ENCODE measurements at places on chromosomes 16 and 17.
A peak's percentile ranks its signal among the peaks of the same experiment; 100 is the strongest.

GRCh38 chr17:19727501-19728078 is 11.2 kb upstream of the SLC47A2 start:
- peak; percentile 94 for DNase-seq

- DNase-seq = peak; percentile 44
These were observed 80.8 kb downstream of the GAS7 start for GRCh38 chr17:10117581-10118001.

GRCh38 chr16:86546638-86547013 is 8.4 kb downstream of the MTHFSD start:
- no peak for DNase-seq

GRCh38 chr17:39405436-39405835 is 4.0 kb upstream of the FBXL20 start:
- DNase-seq = no peak

DNA sequence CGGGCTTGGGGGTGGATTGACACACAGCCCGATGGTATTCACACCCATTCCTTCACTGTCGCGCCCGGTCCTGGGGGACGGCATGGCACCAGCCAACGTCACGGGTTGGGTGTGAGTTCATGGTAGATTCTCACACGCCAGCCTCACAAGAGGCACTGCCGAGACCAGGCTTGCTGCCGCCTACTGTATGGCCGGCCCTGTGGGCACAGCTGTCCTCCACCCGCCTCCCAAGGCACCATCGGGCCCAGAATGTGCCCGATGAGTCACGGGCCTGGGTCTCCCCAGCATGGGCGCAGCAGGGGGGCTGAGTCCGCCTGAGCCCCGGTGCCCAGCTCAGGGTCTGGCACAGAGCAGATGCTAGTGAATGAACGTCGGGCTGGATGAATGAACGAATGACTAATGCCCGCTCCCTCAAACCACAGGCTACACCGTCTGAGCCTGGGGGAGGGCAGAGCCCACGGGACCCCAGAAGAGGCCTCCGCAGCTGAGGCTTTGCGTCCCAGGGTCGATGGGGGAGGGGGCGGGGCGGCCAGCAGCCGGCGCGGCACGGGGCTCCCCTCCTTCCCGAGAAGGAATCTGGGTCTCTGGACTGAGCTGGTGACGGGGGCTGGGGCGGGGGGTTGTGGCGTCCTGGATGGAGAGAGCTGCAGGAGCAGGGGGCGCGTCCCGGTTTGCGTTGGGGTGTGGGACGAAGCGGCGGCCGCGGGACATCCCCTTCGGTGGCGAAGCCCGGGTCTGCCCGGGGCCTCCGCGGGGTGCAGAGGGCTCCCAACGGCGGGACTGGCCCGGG is 829 bp downstream of the PITPNM3 start:
- DNase-seq = peak; percentile 30

- no peak for DNase-seq
These were observed 24.7 kb upstream of the TBX4 start for GRCh38 chr17:61427567-61427966.

- no peak for DNase-seq
These were observed 3.3 kb downstream of the TELO2 start for GRCh38 chr16:1496464-1496863.

- DNase-seq = no peak
These were observed 380.3 kb upstream of the MAF start for GRCh38 chr16:79980650-79981521.

DNA sequence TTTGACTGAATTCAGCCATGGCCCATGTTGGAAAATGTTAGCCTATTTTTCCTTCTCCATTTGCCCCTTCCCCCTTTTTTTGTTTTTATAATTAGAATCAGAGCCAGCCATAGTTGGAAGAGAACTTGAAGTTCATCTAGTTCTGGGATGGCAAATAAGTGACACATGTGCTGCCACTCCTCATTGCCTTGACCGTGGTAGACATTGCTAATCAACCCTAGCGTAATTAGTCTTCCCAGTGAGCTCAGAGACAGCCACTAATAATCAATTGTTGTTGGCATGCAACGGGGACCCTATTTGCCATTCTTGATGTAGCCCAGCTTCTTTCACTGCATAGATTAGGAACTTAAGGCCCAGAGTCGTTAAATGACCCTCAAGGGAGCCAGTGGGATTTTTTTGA is 16.6 kb downstream of the CMIP start:
- DNase-seq = no peak

- no peak for DNase-seq
These were observed 10.0 kb downstream of the HAGH start for GRCh38 chr16:1816396-1817275.

- DNase-seq = no peak
These were observed 56.3 kb upstream of the TNRC6A start for GRCh38 chr16:24673155-24673554.

DNA sequence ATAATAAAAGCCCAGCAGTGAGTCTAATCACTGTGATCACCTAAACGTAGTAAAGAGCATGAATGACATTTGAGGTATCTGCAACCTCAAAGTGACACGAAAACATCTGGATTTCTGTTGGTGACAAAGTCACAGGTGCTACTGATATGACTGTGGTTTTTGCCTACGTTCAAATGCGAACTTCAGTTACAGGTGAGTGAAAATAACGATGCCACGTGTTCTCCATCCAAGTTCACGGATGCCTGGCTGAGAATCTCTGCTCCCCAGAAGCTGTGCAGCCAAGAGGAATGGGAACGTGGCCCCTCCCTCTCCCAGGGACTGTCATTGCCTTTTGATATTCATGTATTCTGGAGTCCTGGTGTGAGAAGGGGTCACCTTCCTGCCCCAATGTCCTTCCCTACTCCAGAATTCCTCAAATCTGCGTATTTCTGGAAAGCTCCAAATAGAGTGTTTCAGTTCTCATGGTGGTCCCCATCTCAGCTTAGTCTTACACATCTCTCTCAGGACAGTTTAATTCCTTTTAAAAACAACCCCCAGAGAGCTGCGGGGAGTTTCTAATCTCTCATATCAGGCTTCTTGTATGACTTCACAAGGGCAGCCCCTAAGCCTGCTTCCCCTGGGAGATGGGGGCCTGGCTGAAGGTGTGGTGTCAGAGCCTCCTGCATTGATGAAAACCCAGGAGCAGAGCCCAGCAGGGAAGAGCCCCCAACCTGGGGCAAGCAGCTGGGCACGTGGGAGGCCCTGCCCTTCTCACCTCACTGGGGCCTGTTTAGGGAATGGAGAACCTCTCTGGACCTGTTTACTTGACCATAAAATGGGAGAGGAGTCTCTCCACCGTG is 25.8 kb downstream of the PIK3R5 start:
- no peak for DNase-seq

DNA sequence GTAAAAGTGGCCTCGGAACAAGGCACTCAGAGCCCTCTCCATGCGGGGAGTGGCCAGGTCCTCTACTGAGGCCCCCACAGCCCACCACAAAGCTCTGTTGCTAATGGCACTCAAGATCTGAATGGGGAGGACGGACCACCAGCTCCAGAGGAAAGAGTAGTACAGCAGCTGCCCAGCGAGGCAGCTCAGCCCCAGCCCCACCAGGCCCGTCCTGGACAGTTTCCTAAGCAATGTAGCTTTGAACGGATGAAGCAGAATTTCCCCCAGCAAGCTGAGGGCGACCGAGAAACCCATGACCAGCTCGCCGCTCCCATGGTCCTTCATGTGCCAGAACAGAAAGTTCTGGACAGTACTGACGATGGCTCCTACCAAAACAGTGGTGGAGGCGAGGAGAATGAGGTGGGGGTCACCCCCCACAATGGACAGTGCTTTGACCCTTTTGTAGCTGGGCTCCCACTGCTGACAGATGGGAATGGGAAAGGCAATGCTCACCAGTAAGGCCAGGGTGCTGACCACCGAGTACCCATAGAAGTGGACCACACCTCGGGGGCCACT is 1.5 kb downstream of the MFSD6L start:
- no peak for DNase-seq

DNA sequence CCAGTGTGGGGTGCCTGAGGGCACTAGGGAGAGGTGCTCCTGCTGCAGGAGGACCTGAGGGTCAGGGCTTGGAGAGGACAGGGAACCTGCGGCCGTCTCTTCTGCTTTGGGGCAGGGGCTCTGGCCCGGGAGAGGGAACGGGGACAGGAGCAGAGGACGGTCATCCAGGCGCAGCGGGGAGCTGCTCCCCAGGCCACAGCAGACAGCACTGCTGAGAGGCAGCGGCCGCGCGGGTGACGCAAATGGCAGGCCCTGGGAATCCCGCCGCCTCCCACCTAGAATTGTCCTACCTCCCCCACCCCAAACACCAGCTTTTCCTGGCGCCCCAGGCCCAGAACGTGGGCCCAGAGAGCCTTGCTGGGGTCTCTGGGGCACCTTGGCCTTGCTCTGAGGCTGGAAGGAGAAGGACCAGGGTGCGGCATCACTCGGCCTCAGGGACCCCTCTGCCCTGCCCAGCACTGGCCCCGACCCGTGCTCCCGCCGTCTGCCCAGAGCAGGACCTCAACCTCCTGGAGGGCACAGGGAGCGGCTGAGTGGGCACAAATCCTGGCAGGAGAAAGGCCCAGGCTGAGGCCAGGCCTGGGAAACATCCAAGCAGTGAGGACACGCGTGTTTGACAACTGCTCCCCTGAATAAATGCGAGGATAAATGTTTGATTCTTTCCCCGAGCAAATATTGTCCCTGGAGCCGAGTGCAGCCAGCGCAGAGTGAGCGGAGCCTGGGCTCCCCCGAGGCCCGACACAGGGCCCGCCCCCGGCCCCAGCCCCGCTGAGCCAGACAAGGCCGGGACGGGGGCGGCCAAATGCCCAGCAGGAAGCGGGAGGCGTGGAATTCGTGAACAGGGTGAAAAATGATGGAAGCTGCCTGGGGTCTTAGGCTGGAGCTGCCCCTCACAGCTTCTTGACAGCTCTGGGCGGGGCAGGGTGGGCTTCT is 8.5 kb downstream of the SSTR5 start:
- no peak for DNase-seq

DNA sequence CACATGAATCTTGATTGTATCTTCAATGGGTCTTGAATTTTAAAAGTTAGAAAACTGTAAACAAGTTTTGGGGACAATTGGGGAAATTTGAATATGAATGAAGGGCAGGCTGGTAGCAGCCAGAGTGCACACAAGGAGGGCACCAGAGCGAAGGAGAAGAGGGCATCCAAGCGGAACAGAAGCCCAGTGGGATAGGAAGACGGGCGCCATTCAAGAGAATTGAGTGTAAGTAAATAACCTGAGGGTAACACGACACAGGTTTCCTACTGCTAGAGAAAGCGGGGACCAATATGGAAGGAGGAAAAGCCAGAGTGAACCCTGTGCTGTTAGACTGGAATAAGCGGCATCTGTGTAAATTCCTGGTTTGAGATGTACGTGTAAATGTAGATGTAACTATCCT is 115.1 kb upstream of the CCL2 start:
- no peak for DNase-seq

DNA sequence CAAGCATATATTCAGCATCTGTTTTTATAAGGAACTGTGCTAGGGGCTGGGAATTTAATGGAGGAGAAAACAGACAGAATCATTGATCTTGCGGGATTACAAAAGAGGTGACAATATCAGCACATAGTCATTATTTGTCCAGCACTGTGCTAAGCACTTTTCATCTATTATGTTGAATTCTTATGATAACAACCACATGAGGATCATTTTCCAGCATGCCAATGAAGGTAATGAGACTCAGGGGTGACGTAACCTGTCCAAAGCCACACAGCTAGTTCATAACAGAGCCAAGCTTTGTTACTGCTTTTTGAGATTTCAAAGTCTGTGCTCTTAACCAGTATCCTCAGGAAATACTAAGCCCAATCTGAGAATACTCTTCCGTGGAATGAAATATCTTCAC is 503.3 kb downstream of the CDH13 start:
- DNase-seq = no peak

- DNase-seq = no peak
These were observed 47.9 kb downstream of the FOXL1 start for GRCh38 chr16:86626284-86626683.

DNA sequence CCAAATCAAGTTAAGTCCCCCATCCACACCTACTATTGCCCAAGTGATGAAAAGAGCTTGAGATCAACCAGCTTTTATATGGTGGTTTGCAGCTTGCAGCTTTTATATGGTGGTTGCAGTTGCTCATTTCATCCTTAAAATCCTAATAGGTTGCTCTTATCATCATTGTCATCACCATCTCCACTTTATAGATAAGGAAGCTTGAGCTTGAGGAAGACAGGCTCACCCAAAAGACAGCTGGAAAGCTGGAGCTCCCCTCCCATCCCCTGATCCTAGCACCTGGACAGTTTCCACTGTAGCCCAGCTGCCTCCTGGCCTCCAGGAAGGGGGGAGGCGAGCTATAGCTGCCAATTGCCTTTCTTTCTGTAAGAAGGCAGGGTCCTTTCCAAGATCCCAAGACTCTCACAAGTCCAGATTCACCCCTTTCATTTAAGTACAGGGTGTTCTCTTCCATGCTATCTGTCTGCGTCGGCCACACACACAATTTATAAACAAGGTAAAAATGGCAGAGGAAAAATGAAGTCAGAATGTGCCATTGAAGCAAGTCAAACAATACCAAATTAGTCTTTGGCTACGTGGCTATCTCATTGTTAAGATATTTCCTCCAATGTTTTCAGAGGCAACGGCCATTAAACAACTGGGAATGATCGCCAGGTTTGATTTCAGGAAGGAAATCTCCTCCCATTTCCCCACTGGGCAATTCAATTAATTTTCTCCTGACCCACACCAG is 63.3 kb downstream of the PECAM1 start:
- no peak for DNase-seq

DNA sequence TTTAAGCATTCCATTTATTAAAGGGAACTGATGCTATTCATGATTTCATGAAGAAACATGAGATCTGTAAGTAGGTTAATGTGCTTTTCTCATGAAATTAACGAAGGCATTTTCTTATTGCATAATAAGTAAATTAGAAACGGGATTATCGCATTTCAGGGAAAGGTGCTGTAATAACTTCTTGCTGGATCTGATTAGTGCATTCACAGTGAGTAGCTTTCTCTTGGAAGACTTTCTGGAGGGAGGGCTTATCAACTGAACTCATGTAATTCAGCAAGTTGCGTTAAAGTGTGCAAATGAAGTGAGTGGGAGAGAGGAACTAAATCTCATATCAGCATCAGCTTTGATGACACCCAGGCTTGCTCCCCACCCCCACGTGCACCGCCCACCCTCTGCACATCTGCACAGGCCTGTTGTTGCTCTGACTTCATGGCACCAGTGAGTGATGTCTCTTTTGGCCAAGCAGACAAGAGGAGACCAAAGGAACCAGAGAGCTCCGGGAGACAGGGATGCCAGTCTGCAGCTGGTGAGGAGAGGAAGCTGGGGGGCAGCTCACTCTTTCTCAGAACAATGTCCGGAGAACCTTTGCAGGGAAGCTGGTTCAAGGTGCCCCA is 26.3 kb upstream of the GAS7 start:
- DNase-seq = peak; percentile 61

- DNase-seq = no peak
These were observed 76.0 kb downstream of the ZNF18 start for GRCh38 chr17:11921296-11921695.

DNA sequence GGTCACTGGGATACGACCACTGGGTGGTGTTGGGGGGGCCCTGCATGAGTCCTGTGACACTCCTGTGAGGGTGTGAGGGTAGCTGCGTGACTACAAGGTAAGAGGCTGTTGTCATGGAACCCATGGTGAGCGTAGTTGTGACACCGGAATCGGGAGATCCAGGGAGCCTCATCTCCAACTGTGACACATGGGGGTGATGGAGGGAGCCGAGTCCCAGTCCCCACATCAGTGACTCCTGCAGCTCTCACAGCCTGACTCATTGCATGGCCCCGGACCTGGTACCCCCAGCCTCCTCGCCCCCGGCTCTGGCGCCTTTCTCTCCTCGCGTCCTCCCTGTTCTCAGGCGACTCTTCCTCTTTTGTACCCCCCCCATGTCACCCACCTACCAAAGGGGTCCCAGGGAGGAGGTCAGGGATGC is 14.2 kb downstream of the CDH16 start:
- no peak for DNase-seq

All from inflammatory macrophage treated with lipopolysaccharide for 4 hours (primary cell).